ENCODE measurements at places on chromosomes 13 and 19.

DNA sequence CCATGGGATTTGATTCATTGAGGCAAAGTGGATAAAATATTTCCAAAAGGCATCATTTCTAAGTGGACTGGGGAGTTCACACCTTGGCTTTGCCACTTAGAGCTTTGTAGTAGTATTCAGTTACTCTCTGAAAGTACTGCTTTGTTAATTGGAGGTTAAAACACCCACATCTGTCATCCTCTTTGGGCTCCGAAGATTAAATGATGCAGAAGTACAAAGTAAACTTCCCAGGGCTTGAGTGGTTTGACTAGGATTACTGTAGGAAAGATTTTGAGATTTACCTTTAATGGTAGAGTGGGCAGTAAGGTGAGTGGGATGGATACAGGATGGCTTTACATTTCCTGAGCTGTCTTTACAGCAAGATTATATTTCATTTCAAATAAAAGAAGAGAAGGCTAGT, 42.4 kb downstream of the WASF3 start:
- DNase-seq, result no peak

DNA sequence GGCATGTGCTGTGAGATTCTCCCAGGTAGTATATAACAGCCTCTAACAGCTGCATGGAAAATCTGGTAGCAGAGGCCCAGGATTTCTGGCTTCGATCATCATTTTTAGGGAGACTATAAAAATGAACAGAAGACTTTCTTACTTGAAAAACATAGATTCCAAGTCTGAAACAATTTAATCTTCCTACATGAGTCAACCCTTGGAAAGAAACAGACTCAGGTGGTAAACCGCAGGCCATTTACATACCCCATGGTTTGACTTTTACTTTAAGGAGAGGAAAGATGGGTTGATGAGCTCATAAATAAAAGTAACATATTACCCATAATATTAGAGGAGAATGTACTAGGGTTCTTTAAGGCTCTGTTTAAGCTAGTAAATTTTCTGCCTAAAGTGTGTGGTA, 121.6 kb downstream of the CYSLTR2 start:
- DNase-seq, result no peak

- no peak for DNase-seq
These were observed 2452.1 kb downstream of the PCDH9 start for GRCh38 chr13:64778002-64778401.

GRCh38 chr19:17775991-17776803, 18.7 kb upstream of the B3GNT3 start:
- DNase-seq, result no peak

GRCh38 chr13:42740753-42741152, 40.6 kb upstream of the FAM216B start:
- DNase-seq, result no peak

DNA sequence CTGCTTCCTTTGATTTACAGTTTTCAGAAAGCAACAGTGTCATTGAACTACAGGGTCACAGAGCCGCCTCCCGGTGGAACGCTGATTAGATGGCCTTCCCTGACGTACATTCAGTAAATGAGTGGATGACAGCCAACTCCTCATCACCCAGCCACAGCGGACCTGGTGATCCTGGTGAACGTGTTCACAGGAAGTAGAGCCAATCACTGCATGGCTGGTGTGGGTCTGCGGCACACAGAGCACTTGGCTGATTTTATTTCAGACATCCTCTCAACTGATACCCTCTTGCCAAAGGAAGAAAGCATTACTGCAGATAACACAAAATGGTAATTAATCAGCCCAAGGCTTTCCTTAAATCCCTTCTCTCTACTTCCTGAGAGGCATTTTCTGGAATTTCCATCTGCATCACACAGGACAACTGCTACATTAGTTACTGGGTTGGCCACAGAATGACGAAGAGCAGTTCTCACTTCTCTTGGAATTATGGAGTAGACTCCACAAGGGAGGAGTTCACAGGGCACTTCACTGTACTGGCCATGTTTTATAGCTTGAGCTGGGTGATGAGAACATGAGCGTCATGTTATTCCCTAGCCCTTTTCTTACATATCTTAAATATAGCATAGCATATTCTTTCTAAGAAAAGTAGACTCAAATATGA, 84.0 kb upstream of the SLC7A1 start:
- DNase-seq, result no peak

GRCh38 chr13:64278493-64278892, 2862.8 kb upstream of the PCDH20 start:
- no peak for DNase-seq

GRCh38 chr13:59099182-59099974, 1064.3 kb downstream of the DIAPH3 start:
- no peak for DNase-seq

- no peak for DNase-seq
These were observed 185.8 kb downstream of the OLFM4 start for GRCh38 chr13:53214433-53214832.

GRCh38 chr13:109043636-109044035, 414.2 kb downstream of the MYO16 start:
- DNase-seq, result no peak

DNA sequence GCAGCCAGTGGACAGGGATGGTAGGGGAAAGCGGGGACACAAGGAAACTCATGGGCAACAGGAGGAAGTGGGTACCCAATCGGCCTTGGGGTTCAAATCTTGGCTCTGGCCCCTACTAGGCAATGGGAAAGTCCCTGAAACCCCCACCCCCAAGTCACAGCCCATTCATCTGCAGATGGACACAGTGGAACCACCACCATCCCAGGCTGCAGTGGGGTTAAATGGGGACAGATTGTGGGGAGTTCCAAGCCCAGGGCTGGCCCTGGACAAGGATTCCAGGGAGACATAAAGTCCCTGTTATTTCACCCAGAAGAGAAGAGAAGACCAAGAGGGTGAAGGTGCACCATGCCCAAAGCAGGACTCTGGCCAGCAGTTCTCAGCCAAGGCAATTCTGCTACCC, 48.5 kb downstream of the CPAMD8 start:
- no peak for DNase-seq

DNA sequence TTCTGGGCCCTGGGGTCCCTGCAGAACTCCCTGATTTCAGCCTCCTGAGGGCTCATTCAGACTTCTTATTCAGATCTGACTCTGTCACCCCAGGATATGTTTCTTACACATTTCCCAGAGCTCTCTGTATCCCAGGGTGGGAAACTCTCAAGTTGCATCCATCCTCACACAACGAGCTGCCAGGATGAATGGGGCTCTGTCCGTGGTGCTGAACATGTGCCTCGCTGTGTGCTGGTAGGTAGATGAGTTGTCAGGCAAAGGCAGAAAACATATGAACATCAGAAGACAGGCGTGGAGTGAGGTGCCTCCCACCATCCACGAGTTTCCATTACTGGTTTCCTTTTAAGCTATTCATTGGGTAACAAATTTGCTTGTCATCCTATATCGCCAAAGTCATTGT, 11.4 kb upstream of the IGFL1 start:
- no peak for DNase-seq

- no peak for DNase-seq
These were observed 12.8 kb downstream of the RGCC start for GRCh38 chr13:41470196-41470595.

DNA sequence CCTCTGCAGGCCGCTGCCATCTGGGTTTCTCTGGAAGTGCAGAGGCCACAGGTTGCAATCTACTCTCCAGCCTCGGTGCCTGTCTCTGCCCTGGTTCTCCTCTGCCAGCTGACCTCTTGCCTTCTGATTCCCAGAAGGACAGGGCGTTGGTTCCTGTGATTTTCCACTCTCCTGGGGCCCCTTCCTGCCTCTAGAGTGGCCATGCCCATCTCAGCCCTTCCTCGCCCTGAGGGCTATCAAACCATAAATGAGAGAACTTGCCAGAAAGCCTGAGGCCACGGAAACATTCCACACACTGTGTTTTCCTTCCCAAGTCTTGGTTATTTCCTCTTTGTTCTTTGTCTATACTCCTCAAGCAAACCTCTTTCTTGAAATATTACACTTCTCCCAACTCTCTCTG, 146.2 kb downstream of the SHISA2 start:
- DNase-seq, result no peak

GRCh38 chr19:6481541-6482342, at the start of gene DENND1C:
Gene DENND1C, minus strand, starts transcription at chr19:6481787. Its CDS starts 92 bp downstream, at chr19:6481695.
- DNase-seq, result peak; percentile 65

DNA sequence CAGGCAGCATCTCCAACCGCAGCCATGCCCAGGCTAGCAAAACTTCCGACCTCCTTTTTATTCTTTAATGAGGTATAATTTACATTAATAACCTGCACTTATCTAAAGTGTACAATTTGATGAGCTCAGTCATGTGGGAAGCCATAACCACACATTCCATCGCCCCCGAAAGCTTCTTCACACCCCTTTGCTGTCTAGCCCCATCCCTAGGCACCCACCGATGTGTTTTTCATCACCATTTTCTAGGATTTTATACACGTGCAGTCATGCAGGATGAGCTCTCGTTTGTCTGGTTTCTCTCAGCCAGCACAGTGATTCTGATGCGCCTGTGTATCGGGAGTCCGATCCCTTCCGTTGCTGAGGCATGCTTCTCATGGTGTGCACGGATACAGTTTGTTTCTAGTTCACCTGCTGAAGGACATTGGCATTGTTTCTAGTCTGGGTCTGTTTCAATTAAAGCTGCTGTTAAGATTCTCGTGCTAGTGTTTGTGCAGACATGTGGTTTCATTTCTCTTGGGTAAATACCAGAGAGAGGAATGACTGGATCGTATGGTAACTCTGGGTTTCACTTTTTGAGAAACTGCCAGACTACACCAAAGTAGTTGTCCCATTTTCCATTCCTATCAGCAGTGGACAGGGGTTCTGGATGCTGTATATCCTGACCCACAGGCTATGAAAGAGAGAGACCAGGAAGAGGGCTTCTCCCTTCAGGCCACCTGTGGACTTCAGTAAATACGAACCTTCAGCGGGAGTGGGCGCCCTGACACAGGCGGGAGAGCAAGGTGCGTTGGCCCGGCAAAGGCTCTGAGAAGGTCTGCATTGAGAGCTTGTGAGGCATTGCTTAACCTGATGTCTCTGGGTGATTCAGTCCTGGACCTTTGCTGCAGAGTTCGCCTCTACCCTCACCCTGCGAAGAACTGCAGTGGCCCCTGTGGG, 4.9 kb downstream of the AP1M1 start:
- no peak for DNase-seq

GRCh38 chr13:98112456-98112855, 30.4 kb upstream of the FARP1 start:
- no peak for DNase-seq

DNA sequence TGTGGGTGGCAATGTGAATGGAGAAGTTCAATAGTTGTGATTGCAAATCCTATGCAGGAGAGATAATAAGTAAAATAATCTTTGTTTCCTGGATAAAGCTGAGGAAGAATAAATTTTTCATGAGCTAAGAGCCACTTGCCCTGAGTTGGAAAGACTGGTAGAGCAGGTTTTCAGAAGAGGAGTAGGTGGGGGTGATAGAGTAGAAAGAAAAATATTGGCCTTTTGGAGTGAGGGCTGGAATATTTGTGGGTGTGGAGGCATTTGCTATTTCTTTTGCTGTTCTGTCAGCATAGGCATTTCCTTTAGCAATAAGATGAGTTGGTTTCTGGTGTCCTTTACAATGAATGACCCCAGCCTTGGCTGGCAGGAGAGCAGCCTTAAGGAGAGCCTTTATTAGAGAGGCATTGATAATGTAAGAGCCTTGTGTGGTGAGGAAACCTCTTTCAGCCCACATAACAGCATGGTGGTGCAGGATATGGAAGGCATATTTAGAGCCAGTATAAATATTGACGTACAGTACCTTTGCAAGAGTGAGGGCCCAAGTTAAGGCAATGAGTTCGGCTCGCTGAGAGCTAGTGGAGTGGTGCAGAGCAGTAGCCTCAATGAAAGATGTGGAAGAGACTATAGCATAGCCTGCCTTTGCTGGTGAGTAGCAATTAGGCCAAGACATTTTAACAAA, 11.6 kb upstream of the ZNF431 start:
- DNase-seq, result no peak

DNA sequence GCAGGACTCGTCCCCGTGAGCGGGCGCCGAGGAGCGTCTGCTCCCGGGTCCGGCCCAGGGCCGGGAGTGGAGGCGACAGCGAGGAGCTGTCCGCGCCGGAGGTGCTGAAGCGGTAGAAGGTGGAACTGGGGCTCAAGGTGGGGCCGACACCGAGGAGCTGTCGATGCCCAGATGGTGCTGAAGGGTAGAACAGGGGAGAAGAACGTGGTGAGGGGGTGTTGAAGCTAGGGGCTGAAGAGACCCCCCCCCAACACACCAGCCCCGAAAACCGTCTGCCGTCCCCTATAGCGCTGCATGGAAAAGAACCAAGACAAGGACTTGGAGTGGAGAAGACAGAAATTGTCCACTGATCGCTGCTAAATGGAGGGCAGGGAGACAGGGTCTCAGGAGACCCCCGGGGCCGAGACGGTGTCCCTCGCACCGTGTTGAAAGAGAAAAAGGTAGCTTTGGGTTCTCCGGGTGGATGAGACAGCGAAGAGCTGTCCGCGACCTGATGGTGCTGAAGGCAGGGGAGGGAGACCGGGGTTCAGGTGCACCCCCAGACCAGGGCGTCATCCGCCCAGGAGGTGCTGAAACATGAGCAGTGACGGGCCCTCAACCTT, 7.1 kb upstream of the PDE4C start:
- peak; percentile 24 for DNase-seq

DNA sequence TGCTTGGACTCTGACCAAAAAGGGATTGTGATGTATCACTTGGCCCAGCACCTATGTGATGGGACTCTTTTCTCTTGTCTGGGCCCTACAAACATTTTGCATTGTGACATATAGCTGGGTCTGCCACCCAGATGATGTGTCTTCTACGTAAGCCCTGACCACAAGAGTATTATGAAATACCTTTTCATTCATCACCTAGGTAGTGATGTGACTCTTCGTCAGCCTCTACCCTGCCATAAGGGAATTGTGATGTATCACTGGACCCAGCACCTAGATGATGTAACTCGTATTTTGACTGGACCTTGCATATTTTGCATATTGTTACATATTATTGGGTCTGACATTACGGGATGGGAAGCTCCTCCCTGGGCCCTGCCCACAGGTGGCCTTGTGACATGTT, 29.7 kb upstream of the ZNF681 start:
- no peak for DNase-seq

DNA sequence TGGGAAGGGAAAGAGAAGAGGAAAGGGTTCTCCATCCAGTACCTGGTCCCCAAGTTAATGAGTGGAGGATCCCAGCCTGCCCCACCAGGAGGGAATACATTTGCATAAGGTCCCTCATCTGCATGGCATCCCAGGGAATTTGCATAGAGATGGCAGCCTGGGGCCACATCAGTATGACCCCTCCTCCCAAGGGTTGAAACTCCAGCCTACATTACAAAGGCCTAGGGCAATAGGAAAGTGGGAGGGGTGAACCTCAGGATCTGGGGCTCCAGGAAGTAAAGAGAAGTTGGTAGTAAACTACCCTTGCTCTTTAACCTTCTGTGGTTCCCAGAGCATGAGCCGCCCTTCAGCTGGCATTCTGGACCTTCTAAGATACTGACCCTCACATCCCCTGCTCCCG, 6.8 kb upstream of the NECTIN2 start:
- DNase-seq, result no peak

- no peak for DNase-seq
These were observed 1149.1 kb upstream of the PCDH20 start for GRCh38 chr13:62564770-62565169.

GRCh38 chr19:47226426-47227351, 4.3 kb downstream of the BBC3 start:
- no peak for DNase-seq
